ENCODE measurements at places on chromosomes 2 and 18.

DNA sequence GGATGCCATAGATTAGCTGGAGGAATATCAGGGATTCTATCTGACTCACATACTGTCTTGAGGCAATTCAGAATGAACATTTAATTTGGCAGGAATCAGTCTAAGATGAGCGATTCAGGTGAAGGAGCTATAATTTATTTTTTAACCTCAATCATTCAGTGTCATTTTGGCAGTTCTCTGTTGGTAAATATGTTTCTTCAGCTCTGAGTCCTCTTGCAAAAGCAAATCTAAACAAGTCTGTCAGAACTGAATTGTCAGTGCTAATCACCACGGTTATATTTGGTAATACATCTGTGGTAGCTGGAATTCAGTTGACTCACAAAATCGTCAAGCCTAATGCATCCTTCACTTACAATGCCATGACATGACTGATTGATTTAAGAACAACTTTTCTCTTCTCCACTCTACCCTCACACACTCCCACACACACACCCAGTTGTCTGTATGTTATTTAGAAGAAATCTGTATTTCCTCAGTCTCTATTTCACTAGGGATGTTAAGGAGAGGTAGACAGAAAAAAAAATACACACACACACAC lies 516.6 kb upstream of the NXPH2 start:
- DNase-seq = no peak

- DNase-seq = no peak
Measured at GRCh38 chr2:189782221-189782671, 1.9 kb downstream of the ORMDL1 start.

DNA sequence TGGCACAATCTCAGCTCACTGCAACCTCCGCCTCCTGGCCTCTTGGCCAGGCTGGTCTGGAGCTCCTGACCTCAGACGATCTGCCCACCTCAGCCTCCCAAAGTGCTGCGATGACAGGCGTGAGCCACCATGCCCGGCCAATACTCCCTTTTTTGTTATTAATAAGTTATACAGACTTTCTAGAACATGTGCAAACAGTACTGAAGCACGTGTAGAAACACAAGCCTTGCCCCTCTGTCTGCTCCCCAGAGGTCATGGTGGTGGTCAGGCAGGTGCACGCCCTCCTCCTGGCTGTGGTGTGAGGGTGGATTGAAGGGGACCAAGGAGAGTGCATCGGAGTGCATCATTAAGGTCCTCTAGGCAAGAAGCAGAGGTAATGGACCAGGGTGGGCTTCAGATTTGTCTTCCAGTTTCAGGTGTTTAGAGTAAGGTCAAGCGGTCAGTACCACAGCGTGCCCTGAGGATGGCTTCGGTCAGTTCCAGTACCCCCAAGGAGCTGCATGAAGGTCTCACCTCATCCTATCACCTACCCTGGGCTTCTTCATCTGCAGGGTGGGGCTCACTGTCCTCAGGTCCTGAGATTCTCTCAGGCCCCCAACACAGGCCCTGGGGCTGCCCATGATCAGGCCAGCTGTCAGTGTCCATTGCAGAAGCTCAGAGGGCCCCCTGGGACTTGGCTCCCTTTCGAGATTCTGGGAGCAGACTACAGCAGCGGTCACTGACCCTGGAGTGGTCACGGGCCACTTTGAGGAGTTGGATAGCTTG lies 124.3 kb downstream of the GLI2 start:
- no peak for DNase-seq

DNA sequence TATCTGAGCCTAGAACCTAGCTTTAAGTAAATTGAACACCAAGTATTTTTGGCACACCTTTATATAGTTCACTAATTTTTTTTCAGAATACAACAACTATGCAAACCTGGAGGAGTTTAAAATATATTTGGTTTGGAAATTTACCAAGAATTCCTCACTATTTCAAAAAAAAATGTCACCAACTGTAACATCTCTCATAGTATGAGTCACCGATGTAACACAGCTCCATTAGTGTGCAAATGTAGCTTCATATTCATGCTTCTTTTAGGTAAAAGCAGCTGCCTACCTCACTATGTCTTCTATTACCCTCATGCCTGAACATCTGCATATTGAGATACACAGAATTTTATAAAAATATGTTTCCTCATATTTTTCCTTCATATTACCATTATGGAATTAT lies 80.5 kb downstream of the NRXN1 start:
- DNase-seq = no peak

- no peak for DNase-seq
Measured at GRCh38 chr2:20282916-20283592, 58.1 kb upstream of the SDC1 start.
